B cell (primary cell): ENCODE measurements at places on chromosomes 5 and 9.

DNA sequence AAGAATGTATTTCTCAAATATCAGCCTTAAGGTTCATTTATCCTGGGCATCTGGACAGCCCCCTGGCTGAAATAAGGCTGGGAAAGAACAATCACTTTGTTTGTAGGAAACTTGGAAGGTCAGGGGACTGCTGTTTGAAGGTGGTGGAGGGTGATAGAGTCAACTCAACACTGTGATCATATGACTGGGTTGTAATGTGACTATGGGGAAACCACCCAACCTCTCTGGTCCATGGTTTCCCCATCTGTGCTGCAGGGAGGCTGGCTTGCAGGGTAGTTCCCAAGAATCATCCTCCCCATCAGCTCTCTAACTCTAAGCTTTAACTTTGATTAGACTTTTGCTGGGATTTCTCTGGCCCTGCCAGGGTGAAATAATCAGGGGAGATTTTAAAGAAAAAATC lies 10.0 kb downstream of the INSYN2B start:
- no peak for DNase-seq

- DNase-seq, result peak; percentile 84
These were observed 2.5 kb upstream of the MSMP start for GRCh38 chr9:35756275-35757225.

DNA sequence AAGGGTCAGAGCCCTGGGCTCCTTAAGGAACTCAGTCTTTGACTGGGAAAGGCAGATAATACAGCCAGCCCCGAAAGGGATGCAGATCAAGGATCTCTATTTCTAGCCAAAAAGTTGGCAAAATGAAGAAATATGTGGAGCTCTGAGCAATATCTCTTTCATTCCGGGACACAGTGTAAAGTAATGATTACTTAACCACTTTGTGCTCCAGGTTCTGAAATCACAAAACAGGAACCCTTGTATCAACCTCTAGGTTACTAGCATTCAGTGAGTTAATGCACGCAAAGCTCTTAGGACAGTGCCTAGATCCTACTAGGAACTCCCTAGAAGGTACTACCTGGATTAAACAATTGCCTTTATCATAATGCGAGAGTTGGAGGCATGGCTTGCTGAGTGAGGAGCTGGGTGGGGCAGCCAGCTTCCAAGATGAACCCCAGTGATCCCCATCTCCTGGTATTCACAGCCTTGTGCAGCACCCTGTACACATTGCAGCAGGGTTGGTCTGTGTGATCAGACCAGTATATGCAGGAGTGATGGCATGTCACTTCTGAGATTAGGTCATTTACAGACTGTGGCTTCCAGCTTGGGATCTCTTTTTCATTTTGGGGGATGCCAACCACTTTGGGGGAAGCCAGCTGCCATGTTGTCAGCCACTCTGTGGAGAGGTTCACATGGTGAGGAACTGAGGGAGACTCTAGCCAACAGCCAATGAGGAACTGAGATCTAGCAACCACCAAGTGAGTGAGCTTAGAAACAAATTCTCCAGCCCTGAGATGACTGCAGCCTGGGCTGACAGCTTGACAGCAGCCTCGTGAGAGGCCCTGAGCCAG lies 103.1 kb upstream of the SLC44A1 start:
- DNase-seq, result no peak

DNA sequence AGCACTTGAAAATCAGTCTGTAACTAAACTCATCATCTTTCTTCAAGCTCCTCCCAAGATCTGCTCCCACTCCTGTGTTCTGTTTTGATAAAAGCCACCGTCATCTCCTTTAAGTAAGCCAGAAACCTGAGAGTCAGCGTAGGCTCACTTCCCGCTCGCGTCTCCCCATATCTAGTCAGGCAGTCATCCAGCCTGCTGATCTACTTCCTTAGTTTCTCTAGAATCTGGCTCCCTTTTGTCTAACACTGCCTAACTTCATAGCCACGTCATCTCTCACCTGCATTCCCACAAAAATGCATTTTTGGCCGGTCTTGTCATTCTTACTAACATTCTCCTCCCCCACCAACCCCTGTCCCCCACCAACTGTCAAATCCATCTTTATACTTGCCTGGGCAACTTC lies 3.0 kb upstream of the TJP2 start:
- DNase-seq, result no peak
